Activated T-cell treated with anti-CD3 and anti-CD28 coated beads, Interleukin-2, amount 50 U/mL, for 72 hours (primary cell): ENCODE measurements at places on chromosomes 13 and 19.

DNA sequence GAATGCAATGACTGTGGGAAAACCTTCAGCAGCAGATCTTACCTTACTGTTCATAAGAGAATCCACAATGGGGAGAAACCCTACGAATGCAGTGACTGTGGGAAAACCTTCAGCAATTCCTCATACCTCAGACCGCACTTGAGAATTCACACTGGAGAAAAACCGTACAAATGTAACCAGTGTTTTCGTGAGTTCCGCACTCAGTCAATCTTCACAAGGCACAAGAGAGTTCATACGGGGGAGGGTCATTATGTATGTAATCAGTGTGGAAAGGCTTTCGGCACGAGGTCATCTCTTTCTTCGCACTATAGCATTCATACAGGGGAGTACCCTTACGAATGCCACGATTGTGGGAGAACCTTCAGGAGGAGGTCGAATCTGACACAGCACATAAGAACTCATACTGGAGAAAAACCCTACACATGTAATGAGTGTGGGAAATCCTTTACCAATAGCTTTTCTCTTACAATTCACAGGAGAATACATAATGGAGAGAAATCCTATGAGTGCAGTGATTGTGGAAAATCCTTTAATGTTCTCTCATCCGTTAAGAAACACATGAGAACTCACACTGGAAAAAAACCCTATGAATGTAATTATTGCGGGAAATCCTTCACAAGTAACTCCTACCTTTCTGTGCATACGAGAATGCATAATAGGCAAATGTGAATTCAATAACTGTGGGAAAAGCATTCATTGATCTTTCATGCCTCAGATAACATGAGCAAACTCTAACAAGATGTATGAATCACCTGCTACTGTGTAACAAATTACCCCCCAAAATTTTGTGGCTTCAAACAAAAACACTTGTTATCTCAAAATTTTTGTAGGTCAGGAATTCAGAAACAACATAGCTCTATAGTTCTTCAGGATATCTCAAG lies 13.8 kb downstream of the ZNF557 start:
- no peak for DNase-seq

DNA sequence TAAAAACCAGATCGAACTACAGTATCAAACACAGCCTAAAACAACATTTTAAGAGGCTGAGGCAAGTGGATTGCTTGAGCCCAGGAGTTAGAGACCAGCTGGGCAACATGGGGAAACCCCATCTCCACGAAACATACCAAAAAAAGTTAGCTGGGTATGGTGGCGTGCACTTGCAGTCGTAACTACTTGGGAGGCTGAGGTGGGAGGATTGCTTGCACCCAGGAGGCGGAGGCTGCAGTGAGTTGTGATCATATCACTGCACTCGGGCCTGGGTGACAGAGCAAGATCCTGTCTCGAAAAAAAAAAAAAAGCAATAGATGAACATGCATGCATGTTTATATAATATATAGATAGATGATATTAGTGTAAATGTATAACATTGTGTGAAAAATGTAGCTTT lies 5.2 kb upstream of the MRPS31 start:
- DNase-seq, result no peak

GRCh38 chr13:74289861-74290773 lies 155.9 kb upstream of the KLF12 start:
- DNase-seq, result peak; percentile 34

DNA sequence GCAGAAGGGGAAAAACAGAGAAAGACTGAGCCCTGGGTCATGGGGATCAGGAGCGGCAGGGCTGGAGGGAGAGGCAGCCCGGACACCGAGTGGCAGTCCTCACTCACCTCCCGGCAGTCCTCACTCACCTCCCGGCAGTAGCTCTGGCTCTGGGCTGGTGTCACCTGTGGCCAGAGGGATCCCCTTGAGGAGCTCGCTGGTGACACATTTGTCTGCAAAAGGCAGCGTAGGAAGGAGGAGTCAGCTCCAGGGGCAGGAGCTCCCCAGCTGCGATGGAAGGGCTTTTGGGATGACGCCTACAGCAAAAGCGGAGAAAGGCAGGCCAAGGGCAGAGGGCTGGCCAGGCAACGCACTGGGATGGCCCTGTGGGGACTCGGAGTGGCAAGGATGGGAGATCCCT lies 739 bp downstream of the EIF3G start:
- DNase-seq, result peak; percentile 24

- no peak for DNase-seq
These were observed 2.8 kb upstream of the CDC37 start for GRCh38 chr19:10406191-10406590.

DNA sequence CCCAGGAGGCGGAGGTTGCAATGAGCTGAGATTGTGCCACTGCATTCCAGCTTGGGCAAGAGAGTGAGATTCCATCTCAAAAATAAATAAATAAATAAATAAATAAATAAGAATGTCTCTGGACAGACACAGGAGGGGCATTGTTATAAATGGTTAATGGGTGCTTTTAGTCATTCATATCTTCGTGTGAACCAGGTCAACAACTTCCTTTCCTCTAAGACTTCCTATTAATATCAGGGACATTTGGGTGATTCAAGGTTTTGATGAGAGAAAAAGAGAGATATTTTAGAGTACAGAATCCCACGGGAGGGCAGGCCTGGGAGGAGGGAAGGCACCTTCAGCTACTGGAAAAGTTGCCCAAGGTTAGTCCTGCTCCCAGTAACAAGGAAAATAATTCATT lies 23.9 kb downstream of the DHRS12 start:
- no peak for DNase-seq

- no peak for DNase-seq
These were observed 45.0 kb upstream of the SLC15A1 start for GRCh38 chr13:98797456-98797855.

DNA sequence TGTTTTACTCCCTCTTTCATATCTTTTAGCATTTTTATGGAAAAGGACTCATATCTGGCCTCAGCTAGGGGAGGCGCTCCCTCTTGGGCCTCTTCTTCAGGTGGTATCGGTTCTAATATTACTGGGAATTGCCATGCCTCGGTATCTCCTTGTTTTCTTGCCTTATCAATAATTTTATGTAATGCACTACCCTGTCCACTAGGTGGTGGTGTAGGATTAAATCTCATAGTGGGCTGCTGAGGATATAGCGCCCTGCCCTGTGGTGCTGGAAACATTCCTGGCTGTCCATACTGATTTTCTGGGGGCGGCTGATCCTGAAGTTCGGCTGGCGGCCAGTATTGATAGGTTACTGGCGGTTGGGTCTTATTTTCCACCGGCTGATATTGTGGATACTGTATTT lies 35.8 kb downstream of the ZNF420 start:
- DNase-seq, result no peak

DNA sequence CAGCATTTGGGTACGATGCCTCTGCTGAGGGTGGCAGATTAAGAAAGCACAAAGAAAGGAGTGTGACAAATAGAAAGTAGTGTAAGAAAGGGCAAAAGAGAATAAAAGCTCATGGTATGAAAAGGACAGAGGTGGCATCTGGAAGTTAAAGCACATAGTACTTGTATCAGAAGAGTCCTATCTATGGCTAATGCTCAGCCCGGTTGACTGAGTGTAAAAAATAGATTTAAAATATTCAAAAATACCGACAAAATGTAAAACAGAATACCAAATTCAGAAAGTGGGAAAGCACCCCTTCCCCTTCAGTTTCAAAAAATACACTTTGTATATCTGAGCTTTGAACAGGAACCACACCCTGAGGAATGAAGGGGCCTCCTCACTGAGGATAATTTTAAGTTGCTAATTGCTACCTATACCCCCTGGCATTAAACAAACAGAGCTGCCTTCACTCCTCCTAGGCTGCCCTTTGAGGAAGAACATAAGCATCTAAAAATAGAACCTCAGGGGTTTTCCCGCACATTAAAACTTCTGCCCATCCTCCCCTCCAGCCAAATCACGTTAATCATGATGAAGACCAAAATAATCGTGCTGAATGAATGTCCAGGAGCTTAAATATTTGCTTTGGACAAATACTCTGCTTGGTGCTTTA lies 43.3 kb downstream of the DLEU7 start:
- no peak for DNase-seq

DNA sequence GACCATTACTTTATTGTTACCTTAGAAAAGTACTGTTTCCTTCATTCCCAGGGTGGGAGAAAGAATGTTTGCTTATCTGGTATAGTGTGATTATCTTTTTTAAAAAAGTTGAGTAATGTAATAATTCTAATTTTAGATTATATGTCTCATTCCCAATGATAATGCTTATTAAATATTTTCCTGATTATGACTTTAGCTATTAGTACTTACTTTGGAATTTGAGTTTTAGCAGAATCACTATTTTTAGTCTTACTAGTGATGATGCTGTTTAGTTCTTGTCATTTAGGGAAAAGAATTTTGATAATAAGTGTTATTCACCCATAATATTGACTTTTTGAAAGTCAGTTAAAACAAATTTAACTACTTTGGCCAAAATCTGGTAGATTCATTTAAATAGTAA lies 95.2 kb downstream of the FRY start:
- DNase-seq, result no peak

GRCh38 chr19:6773323-6773931 lies 919 bp downstream of the VAV1 start:
- peak; percentile 67 for DNase-seq

DNA sequence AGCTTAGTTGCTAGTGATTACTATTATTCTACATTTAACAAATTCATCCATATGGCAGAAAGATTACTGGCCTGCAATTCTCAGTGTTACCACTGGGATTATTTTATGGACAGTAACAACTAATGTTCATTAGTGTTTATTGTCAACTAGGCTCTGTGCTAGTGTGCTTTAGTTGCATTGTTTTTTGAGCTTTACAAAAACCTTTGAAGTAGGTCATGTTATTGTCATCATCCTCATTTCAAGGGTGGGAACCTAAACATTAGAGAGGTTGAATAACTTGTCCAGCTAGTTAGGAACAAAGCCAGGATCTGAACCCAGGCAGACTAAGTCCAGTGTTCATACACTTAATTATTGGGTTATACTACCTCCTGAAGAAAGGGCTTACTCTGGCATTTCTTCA lies 27.8 kb upstream of the TDRD3 start:
- DNase-seq, result no peak

- DNase-seq, result no peak
These were observed 691.1 kb downstream of the UQCRFS1 start for GRCh38 chr19:28521614-28522544.

DNA sequence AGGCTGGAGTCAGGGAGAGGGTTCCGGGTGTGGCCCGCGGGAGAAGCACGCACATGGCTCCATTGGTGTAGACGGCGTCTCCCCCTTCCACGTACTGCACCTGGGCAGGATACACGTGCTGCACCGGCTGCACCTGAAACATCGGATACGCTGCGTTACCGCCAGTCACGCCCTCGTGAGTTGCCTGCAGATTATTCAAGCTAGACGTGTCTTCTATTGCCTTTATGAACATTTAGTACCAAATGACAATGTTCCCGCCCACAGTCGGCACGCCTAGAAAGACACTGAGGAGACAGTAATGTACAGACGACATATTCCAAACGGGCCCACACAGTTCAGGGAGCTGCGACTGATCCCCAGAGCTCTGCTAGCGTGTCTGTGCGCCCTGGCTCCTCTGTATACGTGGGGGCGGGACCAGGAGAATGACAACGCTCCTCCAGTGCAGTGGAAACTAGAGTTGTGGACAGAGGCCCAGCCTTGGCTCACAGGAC lies 64.1 kb upstream of the RANBP3 start:
- DNase-seq, result no peak

DNA sequence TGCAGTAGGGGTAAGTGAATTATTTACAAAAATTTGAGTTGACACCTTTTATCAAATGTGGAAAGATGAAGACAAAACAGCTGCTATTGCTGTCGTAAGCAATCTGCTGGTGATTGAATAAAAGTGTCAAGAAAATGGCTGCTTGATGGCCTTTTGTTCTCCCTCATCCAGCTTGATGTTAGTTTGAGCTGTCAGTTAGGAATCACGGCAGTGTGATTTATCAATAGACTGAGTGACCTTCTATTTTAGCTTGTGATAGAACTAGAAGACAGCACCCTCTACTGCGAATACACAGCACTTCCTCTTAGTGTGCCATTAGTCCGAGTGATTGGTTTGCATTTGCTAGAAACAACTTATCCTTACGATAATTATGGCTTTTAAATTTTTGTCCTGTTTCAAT lies 76.3 kb downstream of the MZT1 start:
- DNase-seq, result no peak

GRCh38 chr13:59144700-59145099 lies 1019.0 kb downstream of the DIAPH3 start:
- DNase-seq, result no peak

DNA sequence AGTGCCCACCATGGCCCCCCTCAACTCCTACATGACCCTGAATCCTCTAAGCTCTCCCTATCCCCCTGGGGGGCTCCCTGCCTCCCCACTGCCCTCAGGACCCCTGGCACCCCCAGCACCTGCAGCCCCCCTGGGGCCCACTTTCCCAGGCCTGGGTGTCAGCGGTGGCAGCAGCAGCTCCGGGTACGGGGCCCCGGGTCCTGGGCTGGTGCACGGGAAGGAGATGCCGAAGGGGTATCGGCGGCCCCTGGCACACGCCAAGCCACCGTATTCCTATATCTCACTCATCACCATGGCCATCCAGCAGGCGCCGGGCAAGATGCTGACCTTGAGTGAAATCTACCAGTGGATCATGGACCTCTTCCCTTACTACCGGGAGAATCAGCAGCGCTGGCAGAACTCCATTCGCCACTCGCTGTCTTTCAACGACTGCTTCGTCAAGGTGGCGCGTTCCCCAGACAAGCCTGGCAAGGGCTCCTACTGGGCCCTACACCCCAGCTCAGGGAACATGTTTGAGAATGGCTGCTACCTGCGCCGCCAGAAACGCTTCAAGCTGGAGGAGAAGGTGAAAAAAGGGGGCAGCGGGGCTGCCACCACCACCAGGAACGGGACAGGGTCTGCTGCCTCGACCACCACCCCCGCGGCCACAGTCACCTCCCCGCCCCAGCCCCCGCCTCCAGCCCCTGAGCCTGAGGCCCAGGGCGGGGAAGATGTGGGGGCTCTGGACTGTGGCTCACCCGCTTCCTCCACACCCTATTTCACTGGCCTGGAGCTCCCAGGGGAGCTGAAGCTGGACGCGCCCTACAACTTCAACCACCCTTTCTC lies 8.2 kb downstream of the FOXA3 start:
- DNase-seq, result no peak

GRCh38 chr19:18333680-18334079 lies 6.7 kb upstream of the PGPEP1 start:
- DNase-seq, result no peak

GRCh38 chr19:38392707-38393308 lies 4.3 kb downstream of the SPRED3 start:
- no peak for DNase-seq

DNA sequence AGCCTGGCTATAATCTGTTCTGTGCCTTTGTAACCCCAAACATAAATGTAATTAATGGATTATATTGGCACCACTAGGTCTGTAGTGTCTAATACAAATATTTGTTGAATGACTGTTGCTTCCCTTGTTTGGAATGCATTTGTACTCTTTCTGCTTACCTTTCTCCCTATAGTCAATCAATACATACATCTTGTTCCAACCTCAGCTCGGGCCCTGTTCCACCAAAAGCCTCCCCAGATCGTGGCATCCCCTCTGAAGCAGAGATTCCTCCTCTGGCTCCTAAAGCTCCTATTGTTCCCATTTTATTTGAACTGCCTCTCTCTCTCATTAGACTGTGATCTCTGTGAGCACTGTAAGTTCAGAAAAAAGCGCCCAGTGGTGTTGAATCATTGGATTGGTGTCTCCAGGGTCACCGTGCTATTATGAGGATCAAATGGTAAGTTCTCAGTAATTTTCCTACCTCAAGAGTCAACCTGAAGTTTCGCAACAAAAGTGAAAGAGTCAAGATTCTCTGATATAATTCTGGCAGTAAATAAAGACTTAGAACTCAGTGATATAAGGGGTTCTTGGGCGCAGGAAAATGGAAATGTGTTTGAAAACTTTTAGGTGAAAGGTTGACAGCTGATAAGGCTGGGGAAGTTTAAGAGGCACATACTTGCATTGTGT lies 151.5 kb downstream of the KLF5 start:
- no peak for DNase-seq
